ENCODE measurements at places on chromosomes 4 and X.

DNA sequence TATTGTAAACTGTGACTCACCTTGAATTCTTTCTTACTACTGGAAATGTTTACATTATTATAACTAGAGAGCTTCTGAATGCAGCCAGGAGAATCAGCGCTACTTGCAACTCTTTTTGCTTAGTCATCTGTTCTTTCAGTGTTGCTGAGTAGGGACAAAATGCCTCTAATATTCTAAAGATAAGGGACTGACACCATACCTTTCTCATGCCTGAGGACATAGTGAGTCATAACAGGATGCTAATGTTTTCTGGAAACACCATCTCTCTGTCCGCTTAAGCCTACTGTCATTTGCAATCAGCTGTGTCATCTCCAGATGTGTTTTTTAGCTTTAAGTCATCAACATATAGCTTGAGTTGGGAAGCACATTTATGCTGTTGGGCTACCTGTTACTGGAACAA lies 108.3 kb downstream of the QRFPR start:
- DNase-seq, result no peak

- DNase-seq, result no peak
Measured at GRCh38 chr4:174314770-174315169, 31.1 kb downstream of the CEP44 start.

- DNase-seq, result no peak
Measured at GRCh38 chr4:59518005-59518823, 1681.9 kb upstream of the ADGRL3 start.

GRCh38 chrX:30282527-30282926 lies 26.7 kb downstream of the NR0B1 start:
- no peak for DNase-seq

- DNase-seq, result no peak
Measured at GRCh38 chr4:49044270-49044669, 58.2 kb downstream of the CWH43 start.
